ENCODE measurements at places on chromosomes 4 and X.

- DNase-seq = no peak
Measured at GRCh38 chr4:85393201-85393600, 81.7 kb upstream of the ARHGAP24 start.

GRCh38 chr4:38056011-38056685 lies 96.0 kb downstream of the PTTG2 start:
- DNase-seq = no peak

- no peak for DNase-seq
Measured at GRCh38 chr4:186002853-186003252, 66.1 kb upstream of the TLR3 start.

GRCh38 chr4:125849869-125850268 lies 535.1 kb downstream of the FAT4 start:
- peak; percentile 81 for DNase-seq

DNA sequence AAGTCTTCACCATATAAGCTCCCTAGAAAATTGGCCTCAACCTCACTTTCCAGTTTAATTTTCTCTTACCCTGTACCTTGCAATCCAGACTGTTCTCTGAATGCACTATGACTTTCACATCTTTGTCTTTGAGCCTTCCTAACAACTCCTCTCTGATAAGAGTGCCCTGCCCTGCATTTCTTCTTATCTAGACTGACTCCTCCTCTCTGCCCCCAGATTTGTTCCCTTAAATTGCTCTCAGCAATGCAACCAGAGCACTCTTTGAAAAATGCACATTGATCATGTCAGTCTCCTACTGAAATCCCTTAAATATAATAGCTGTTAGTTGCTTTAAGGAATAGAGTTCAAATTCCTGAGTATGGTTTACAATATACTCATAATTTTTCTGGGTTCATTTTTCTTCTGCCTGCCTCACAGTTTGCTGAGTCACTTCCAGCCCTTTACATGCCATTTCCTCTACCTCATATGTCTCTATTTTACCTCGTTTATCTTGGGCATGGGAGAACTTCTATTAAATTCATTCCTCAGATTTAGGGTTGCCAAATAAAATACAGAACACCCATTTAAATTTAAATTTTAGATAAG lies 582.7 kb upstream of the AADAT start:
- DNase-seq = peak; percentile 22

- no peak for DNase-seq
Measured at GRCh38 chr4:158588285-158588684, 66.6 kb downstream of the RXFP1 start.

- DNase-seq = peak; percentile 67
Measured at GRCh38 chr4:139374251-139374650, 72.0 kb upstream of the NDUFC1 start.

DNA sequence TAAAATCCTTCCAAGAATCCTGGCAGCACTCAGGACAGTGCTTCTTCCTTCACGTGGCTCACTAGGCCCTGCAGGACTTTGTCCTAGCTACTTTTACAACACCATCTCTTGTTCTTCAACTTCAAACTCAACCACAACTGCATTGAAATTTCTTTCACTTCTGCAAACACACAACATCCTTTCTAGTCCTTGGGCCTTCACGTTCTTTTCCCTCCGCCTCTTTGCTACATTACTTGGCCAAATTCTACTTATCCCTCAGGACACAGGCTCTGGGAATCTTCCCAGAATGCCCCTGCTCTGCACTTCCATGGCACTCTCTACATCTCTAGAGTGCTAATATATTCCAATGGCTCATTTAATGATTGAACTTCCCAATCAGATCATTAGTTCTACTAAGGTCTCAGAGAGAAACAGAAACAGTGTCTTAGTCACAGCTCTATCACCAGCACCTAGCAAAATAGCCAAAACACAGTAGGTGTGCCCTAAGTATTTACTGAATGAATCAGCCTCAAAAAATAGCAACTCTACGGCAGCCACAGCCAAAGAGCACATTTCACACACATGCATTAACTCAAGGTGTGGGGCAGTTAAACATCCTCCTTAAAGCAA lies 73.3 kb downstream of the MANBA start:
- no peak for DNase-seq

DNA sequence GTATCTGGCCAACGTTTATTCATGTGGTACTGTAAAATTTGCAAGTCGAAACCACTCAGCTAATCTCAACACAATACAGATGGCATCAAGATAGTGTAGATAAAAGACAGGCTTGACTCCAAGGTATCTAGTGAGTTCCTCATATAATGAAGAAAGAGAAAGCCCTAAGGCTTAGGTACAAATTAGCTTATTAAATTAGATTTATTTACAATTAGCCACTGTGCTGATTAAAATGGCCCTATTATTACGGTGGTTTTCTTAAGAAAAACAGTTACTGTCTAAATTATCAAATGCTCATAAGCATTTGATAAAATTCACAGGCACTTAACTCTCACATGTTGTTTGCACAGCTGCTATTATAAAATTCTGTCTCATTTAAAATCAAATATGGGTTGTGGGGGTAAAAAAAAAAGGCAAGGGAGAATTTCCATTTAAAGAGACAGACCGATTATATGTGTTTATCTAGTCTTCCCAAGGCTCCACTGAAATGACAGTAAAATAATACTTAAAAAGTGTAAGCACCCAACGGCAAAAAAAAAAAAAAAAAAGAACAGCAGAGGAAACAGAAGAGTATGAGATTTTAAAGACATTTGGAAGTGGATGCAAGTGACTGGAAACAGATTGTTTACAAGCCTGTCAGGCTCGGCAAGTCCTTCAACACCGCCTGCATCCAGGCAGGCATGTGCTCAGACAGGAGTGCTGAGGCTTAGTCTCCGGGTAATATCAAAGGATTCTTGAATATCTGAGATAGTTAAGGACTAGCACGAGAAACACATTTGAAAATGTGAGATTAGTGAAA lies 55.1 kb downstream of the FAM13A start:
- peak; percentile 39 for DNase-seq

DNA sequence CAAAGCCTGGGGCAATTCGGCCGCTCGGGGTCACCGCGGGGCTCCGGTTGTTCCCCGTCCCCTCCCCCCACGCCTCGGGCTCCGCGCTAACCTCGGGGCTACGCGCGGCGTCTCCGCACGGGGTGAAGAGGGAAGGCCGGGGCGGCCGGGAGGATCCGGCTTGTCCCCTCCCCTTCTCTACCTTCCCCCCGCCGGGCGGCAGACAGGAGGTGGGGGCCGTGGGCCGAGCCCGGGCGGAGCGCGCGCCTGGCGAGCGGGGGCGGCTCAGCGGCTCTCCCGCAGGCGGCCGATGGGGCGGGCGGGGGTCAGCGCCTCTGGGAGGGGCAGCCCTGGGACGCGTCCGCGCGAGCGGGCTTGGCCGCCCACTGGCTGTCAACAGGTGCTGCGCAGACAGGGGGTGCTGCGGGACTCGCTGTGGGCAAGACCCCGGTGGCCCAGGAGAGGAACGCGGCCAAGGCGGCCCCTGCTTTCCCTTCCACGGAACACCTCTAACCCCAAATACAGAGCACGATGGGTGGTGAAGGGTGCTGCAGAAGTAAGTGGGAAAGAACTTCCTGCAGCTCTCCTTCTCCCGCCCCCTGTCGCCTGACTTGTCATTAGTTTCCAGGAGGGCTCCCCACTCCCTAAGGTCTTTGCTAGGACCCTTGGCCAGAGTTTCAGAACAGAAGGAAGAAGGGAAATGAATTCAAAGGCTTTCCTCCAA lies at the start of gene PDGFC:
PDGFC (minus strand) TSS at position 124 of the 703 bp plus-strand sequence. CDS start 896 bp downstream, outside the sequence.
- DNase-seq = peak; percentile 91

DNA sequence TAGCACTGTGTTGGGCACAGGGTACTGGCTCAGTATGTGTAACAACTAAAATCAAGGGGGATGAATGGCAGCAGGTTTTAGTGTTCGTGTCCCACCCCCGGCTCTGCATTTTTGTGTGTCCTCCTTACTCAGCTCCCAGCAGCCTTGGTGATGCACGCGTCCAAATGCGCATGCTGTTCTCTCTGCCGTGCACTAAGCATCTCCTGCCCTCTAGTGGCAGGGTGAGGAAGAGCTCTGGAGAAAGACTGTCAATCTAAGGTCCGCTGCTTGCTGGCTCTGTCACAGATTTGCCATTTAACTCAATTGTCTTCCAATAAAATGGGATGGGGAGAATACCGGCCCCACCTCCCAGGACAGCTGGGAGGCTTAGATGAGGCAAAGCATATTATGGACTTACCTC lies 61.4 kb downstream of the WFS1 start:
- peak; percentile 69 for DNase-seq

DNA sequence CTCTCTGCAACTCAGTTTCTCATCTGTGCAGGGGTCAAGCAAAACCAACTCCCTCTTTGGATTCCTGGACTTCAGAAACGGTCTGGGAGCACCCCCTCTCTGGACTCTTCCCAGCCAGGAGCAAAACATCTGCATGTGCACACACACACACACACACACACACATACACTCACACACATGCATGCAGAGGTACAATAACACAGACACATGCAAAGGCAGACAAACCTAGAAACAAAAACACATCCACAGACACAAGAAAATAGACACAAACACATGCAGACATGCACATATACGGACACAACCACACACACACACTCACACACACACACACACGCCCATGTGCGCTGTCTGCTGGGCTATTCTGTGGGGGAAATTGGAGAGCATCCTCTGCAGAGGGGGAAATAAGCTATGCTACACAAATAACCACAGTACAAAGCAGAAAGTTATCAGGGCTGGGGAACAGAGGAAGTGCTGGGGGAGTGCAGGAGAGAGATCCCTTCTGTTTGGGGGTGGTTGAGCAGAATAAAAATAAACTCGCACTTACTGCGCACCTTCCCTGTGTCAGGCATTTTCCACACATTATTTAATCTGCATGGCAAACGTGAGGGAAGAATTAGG lies 19.9 kb downstream of the IQSEC2 start:
- DNase-seq = peak; percentile 73

GRCh38 chr4:123976285-123976684 lies 579.7 kb downstream of the SPRY1 start:
- no peak for DNase-seq

DNA sequence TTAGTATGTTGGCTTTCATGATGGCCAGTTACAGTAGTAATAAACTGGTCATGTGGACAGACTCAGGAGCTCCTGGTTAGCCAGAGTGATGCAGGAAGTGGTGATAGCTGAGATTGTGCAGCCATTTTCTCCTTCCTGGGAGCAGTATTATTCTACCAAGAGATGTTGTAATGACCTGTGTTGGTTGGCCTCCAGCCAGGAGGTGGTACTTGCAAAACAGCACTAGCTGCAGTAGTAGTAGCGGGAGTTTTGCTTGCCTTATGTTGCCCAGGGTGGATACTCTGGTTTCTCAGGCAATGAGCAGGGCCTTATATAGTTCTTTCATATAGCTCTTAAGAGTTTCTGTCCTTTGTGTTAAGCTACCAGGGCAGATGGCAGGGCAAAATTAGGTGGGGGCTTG lies 998.8 kb downstream of the GLUD2 start:
- DNase-seq = no peak

- no peak for DNase-seq
Measured at GRCh38 chr4:98484031-98484430, 174.4 kb downstream of the TSPAN5 start.

DNA sequence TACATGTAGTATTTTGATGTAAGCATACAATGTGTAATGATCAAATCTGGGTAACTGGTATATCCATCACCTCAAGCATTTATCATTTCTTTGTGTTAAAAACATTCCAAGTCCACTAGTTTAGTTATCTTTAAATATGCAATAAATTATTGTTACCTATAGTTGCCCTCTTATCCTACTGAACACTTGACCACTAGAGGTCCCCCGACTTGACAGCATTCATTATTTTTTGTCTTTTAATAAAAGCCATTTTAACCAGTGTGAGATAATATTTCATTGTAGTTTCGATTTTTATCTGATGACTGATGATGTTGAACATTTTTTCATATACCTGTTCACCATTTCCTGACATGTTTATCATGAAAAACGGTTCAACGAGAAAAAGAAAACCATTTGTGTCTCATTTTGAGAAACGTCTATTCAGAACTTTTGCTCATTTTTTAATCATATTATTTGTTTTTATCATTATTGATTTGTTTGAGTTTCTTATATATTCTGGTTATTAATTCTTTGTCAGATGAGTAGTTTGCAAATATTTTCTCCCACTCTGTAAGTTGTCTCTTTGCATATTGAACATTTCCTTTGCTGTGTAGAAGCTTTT lies 199.0 kb upstream of the CXXC4 start:
- peak; percentile 52 for DNase-seq

GRCh38 chr4:26842911-26843310 lies 17.7 kb upstream of the STIM2 start:
- peak; percentile 24 for DNase-seq

DNA sequence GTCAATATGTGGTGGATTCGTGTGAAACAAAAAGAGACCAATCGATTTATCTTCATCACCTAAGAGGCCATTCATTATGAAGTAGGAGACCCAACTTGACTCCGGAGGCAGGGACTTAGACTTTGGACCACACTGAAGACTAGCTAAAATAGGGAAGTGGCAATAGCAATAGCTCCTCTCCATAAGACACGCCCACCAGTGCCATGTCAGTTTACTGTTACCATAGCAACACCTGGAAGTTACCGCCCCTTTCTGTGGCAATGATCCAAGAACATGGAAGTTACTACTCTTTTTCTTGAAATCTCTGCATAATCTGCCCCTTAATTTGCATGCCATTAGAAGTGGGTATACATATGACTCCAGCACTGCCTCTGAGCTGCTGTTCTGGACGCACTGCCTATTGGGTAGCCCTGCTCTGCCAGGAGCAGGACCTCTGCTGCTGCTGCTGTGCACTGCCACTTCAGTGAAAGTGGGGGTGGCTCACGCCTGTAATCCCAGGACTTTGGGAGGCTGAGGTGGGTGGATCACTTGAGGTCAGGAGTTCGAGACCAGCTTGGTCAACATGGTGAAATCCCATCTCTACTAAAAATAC lies 163.2 kb downstream of the PRKX start:
- peak; percentile 60 for DNase-seq

DNA sequence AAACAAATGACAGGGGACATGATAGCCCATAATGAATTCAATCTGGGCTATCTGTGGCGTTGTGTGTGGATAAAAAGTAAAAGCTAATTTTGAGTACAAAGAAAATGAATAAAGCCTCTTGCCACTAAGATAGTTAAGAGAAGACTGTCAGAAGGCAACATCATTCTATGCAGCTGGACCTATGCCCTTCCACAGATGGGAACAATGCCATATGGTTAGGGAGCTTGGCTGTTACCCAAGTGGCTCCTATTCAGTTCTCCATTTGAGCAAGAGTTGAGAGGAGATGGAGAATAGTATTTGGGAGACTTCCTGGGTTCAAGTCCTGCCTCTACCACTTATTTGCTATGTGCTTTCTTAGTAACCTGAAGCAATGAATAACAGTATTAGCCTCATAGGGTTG lies 107.7 kb downstream of the ANXA3 start:
- DNase-seq = no peak

- no peak for DNase-seq
Measured at GRCh38 chrX:7620560-7620959, 222.4 kb upstream of the VCX start.

GRCh38 chr4:10384974-10385373 lies 72.3 kb downstream of the ZNF518B start:
- DNase-seq = no peak

GRCh38 chr4:25863831-25864418 lies 1.1 kb upstream of the SEL1L3 start:
- no peak for DNase-seq

GRCh38 chr4:141971869-141972268 lies 335.5 kb downstream of the IL15 start:
- DNase-seq = peak; percentile 30

GRCh38 chrX:39149761-39150160 lies 348.5 kb downstream of the MID1IP1 start:
- peak; percentile 74 for DNase-seq
